ENCODE measurements at places on chromosomes 1 and 21.

GRCh38 chr1:197320991-197321531 lies 53.0 kb downstream of the CRB1 start:
- no peak for DNase-seq

- DNase-seq: no peak
Measured at GRCh38 chr1:166172106-166172505, 5.3 kb upstream of the FAM78B start.

- DNase-seq: no peak
Measured at GRCh38 chr1:183783342-183783741, 21.6 kb upstream of the RGL1 start.

- DNase-seq: no peak
Measured at GRCh38 chr1:181117648-181118449, 29.3 kb downstream of the IER5 start.

DNA sequence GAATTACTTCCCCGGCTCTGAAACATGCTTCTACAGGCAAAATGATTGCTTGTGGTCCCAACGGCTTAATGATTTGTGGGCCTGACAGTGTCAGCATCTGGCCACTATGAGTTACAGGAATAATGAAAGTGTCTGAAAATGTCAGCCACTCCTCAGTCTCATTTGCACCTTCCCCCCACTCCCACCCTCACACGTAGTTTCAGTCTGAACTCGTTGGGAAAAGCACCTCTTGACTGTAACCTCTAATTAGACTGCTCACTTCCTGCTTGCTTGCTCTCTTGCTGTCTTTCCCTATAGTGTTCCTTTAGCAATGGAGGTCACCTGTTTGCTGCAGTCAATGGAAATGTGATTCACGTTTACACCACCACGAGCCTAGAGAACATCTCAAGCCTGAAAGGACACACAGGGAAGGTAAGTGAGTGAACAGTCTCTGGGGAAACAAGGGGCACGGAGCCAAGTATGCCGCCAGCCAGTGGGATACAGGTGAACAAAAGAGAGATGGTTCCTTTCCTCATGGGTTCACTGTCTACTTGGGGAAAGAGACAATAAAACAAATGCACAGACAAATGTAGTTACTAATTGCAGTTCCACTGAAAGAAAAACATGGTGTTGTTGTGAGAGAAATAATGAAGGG lies 27.1 kb downstream of the CFAP57 start:
- DNase-seq: no peak

DNA sequence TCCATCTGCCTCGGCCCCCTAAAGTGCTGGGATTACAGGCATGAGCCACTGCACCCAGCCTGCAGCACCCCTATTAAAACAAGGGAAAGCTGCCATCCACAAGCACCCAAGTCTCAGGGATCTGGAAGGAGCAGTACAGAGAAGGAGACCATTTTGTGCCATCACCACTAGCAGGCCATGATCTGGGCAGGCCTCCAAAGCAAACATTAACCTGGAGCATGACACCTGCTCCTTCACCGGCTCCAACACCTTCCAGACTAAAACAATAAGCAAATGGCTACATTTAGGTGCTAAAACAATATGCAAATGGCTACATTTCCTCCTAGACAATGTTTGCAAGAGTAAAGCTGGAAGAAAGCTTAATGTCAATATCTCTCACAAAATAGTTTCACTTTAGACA lies 16.7 kb downstream of the MEAF6 start:
- DNase-seq: no peak

DNA sequence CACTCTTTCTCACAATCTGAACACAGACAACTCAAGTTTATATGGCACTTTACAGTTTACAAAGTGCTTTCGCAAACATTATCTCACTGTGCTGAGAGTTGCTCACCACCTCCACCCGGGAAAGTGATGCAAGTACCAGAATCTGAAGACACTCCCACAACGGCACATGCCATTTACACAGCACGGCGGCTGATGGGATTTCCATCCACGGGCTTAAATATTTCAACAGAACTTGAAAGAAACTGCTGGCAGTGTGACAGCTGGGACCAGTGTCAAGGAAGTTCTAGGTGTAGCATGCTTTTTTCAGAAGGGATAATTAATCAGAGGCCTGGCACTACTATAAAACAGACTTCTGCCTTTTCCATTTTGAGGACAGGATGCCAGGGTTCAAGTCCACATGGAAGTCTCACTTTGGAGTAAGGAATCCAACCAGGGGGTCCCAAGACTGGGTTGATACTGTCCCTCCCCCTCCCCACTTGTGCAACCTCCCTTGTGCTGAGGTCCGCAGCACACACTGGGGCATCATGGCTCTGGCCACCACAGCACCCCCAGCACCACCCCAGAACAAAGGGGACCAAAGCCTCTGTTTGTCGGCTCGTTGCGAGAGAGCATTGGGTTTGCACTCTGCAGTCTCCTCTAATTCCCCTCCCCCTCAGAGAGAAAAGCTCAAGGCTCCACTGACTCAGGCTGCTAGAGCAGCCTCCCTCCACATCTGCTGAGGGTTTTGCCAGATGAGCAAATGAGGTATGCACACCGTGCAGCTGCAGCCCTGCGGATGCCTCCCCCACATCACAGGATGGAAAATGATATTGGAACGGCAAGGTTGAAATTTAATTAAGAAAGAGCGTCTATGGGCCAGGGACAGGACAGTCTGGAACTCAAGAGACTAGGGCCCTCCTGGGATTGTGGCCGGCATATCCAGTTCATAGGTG lies 154.9 kb downstream of the TGFBR3 start:
- peak; percentile 44 for DNase-seq

DNA sequence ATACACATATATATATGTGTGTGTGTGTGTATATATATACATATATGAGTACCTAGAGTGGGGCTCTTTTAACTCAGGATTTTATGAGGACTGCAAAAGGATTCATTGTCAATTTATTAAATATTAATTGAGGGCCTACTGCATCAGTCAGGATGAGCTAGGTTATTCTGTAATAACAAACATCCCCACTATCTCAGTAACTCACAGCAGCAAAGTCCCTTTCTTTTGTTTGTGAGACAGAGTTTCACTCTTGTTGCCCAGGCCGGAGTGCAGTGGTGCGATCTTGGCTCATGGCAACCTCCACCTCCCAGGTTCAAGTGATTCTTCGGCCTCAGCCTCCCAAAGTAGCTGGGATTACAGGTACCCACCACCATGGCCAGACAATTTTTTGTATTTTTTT lies 63.8 kb upstream of the FAM20B start:
- DNase-seq: no peak

- no peak for DNase-seq
Measured at GRCh38 chr1:91032349-91032748, 10.5 kb upstream of the ZNF644 start.

DNA sequence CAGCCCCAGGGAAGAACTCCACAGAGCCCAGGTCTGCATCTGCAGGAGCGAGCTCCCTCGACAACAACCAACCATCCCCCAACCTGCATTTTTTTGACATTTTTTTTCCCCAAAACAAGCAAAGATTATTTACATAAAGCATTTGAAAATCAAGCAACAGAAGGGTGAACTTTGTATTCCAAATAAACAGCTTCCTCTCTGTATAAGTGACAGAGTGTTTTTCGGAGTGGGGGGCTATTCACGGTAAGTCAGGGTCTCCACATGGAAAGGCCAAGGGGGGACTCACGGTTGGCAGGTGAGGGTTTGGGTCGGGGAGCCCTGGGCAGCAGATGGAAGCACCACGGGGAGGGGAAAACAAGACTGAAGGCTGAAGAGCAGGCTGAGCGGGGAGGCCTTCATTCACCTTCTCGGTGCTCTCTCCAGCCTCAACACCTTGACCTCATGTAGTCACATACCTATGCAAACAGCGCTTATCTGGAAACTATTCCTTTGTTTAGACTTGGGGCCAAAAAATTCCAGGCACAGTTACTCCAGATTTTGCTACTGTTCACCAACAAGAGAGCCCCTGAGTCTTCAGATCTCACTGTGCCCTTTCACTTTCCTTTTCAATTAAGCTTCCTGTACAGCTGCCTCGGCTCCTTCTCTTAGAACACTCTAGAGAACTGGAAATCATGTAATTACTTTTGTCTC lies 27.6 kb downstream of the C2CD2 start:
- DNase-seq: peak; percentile 16

GRCh38 chr1:61280452-61280851 lies 198.1 kb downstream of the NFIA start:
- no peak for DNase-seq

- no peak for DNase-seq
Measured at GRCh38 chr1:70864302-70864701, 183.3 kb downstream of the PTGER3 start.

DNA sequence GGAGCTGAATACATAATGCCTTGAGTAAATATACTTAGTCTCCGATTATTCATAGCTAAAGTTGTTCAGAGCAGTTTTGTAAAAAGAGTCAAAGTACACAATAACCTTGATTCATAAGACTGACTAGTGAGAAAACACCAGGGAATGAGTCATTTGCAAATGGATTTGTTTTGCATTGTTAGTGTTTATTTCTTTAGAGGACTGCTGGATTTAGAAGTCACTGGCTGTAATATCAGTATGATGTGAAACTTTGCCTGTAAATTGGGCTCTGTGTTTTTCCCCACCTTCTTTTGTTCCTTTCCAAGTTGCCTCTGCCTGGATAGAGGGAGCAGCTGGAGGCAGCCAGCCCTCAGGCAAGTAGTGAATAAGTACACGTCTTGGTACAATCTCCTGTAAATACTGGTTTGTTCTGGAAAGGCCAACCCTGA lies 474.7 kb downstream of the NUF2 start:
- no peak for DNase-seq

GRCh38 chr1:94433866-94434265 lies 15.7 kb downstream of the ABCD3 start:
- no peak for DNase-seq

- DNase-seq: no peak
Measured at GRCh38 chr1:94974241-94974640, 47.3 kb upstream of the CNN3 start.

DNA sequence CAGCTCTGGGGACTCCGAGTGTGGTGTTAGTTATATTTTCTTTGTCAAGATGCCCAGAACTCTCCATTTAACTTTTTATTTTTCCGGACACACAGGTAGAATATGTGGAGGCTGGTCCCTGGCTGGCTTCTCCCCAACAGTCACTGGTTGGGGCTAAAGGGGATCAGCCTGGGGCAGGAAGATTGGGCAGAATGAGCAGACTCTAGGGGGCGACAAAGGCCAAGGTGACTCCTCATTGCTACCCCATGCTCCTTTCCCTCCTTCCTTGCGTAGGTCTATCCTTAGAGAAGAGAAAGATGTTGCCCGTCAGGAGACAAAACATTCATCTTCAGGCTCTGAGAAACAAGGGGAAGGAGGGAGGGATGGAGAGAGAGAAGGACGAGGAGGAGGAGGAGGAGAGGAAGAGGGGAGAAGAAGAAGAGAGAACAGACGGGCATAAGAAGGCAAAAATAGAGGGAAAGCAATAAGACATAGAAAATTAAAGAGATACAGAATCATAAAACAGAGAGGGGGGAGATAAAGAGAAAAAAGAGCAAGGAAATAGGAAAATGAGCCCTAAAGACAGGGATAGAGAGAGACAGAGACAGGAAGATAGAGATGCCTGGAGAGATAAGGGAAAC lies 89.9 kb downstream of the FOXD2 start:
- DNase-seq: no peak

- no peak for DNase-seq
Measured at GRCh38 chr1:70675737-70676156, 264.7 kb downstream of the CTH start.

GRCh38 chr1:230422221-230422981 lies 3.7 kb downstream of the PGBD5 start:
- no peak for DNase-seq

DNA sequence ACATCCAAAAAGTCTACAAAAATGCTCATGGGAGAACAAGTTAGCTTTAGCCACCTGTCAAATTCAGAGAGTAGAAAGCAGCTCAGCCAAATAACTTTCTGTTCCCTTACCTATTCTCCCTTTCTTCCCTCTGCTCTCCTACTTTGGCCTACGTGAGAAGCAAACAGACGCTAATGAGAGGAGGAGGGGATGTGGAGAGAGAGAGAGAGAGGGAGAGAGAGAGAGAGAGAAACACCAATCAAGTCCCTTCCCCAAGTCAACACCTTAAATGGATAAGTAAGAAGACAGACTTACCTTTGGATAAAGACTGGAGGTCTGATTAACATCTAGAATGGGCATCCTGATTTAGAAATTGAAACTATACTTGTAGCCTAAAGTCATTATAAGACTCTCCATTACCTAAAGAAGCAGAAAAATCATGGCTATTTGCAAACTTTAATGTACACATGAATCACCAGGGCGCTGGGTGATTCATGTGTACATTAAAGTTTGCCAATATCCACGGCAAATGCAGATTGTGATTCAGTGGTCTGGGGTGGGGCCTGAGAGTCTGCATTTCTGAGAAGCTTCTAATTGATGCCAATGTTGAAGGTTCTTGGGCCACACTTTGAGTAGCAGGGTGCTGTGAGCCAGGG lies 13.1 kb upstream of the DUSP12 start:
- DNase-seq: no peak

DNA sequence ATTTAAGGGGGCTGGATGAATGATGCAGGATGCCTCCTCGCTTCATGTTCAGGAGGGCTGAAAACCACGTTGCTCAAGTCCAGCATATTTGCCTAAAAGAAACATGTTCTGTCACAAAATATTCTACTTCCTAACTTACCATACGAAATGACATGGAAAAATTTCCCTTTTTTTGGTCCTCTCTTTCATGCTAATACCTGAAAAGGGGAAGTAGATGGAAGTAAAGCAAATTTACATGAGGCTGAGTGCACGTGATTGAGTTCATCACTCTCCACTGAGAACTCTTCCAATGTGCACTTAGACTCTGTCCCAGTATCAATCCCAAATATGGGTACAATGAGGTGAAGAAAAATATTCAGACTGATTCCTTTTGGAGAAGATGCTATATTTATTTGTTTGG lies 23.0 kb downstream of the XCL2 start:
- DNase-seq: no peak

DNA sequence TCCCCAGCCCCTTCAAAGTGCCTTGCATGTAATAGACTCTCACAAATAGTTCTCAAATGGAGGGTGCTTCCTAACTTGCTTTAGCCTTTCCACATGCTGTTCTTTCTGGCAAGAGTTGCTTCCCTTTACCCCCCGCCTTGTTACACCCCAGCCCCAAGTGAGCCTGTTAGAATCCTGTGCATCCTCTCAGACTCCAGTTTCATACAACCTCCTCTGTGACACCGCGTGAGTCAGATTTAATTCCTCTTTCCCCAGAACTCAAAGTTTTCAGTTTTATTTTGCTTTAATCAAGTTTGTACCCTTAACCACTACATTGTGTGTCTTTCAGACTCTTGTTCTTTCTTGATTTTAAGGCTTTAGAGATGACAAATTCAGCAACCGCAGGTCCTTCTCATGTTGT lies 234.5 kb upstream of the HOOK1 start:
- no peak for DNase-seq

DNA sequence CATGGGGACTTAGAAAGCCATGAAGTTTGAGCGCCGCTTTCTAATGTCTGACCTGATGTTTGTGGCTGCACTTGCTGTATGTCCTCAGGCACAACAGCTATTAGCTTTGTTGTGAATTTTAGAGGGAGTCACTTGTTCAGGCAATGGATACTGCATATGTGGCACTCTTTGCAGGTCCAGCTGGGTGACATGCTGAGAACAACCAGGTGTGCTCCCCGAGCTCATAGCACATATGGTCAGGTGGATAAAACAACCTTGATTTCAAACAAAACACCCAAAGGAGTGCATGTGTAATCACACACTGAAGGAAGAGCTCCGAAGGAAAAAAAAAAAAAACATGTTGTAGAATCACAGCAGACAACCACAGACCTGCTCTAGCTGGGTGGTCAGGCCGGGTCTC lies 178.6 kb downstream of the BACH1 start:
- DNase-seq: no peak

GRCh38 chr1:168164771-168165170 lies 14.0 kb upstream of the TIPRL start:
- no peak for DNase-seq

- no peak for DNase-seq
Measured at GRCh38 chr21:39007532-39007931, 175.7 kb downstream of the PSMG1 start.
